Activated naive CD4-positive, alpha-beta T cell treated with anti-CD3 and anti-CD28 coated beads, Interleukin-2, amount 50 U/mL, for 72 hours (primary cell): ENCODE measurements at places on chromosomes 7 and 10. TPM values are rescaled to one million over a fixed set of nuclear protein-coding genes. Genes with fewer than 3 reads are reported as not detected.

DNA sequence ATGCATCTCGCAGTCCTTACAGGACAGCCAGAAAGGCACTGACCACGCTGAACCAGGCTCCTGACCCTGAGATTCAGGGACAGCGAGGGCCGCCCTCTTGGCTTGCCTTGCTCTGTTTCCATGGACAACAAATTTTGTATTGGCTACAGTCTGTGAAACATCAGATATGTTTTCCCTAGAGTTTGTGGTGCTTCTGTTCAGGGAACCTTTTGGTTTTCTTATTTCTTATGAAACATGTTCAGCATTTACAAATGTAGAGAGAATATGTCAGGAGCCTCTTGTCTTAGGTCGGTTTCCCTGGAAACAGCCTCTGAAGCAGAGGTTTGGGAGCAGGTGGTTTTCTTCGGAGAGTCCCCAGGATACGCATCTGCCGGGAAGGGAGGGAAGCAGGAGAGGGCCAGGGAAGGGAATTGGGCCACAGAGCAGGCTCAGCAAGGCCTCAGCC, 260.1 kb downstream of the CCDC3 start:
- DNase-seq: no peak

- DNase-seq: no peak
Observed at GRCh38 chr10:18400906-18401245, 250.5 kb downstream of the NSUN6 start.

HOXA1 gene
- total RNA-seq: not detected

DNA sequence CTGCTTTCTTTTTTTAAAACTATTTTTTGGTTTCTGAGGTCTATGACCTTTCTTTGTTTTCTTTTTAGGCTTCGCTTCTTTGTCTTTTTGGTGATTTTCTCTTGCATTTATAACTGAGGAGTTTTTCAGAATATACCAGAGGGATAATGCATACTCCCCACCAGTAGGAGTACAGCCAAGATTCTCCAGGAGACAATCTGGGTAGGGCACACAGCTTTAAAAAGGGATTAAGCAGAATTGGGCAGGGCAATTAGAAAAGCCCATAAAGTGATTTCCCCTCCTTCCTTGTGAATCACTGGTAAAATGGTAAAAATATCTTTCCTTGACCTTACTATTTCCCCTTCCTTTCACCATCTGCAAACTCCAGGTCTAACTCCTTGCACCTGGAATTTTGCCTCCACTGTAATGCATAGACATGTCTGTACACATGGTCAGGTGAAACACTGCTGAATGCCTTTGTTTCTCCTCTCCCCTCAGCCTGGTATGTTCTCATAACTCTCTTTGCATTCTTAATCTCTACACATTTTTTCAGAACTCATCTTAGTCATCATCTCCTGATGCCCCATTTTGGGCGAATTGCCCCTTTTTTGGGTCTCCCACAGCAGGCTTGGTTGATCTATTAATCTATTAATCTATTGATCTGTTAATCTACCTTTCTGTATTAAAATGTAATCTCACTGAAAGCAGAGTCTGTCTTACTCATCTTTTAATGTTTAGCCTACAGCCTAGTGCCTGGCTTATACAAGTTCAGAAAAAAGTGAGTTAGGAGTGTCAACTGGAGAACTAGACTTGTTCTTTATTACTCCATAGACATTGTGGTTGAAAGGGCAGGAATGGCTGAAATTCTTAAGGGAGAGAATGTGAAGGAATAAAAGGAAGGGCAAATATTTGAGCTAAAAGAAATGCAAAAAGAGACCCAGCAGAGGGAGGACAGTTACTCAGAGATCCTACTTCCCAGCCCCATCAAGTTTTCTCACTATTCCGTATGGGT, 64.6 kb downstream of the MDFIC start:
- no peak for DNase-seq

- no peak for DNase-seq
Observed at GRCh38 chr7:36029853-36030515, 123.1 kb upstream of the EEPD1 start.

HERC4 gene
- total RNA-seq: 55.8 TPM

- no peak for DNase-seq
Observed at GRCh38 chr7:107165341-107165740, 3.5 kb upstream of the HBP1 start.

DNA sequence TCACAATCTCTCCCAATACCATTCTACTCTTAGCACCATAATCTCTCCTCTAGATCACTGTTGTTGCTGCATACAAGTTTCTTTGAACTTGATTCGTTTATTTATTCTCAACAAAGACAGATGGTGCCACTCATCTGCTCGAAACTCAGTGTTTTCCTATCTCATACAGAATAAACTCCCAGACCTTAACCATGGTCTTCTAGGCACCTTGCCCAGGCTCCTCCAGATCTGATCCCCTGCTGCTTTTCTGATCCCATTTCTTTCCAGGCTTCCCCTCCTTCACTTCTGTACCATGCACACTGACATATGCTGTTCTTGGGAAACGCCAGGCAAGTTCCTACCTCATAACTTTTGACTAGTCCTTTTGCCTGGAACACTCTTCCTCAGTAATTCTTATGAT, 645.7 kb downstream of the DNAJB9 start:
- no peak for DNase-seq

FAM25A gene
- total RNA-seq: not detected

OPN1SW gene
- total RNA-seq: not detected

- DNase-seq: no peak
Observed at GRCh38 chr10:98967601-98968000, 268.1 kb downstream of the HPSE2 start.

DNA sequence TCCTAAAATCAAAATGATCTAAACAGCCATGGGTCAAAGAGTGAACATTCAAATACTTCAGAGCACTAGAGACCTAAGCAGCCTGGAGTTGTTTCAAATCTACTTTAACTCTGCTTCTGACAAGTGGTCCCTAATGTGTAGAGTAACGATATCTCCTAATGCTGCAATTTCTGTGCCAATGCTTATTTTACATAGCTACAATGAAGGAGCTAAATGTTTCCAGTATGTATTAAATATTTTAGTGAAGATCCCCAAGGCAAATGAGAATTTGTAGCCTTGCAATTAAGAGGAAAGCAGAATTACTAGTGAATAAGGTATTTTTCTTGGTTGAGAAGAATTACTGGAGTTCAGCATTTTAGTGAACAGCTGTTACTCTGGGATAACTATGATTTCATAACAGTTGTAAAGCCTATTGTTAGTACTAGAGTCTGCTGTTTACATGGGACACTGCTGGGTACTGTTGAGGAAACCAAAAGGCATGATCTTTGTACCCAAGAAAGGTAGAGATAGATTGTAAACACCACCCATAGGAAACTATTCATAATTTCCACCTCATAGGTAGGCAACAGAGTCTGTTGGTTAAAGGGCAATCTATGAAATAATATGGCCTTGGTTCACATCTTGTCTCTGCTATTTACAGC, 271.9 kb downstream of the PLXDC2 start:
- no peak for DNase-seq

GRCh38 chr7:71601851-71602250, 469.9 kb downstream of the GALNT17 start:
- DNase-seq: no peak

LRIT1 gene
- not detected for total RNA-seq

DNA sequence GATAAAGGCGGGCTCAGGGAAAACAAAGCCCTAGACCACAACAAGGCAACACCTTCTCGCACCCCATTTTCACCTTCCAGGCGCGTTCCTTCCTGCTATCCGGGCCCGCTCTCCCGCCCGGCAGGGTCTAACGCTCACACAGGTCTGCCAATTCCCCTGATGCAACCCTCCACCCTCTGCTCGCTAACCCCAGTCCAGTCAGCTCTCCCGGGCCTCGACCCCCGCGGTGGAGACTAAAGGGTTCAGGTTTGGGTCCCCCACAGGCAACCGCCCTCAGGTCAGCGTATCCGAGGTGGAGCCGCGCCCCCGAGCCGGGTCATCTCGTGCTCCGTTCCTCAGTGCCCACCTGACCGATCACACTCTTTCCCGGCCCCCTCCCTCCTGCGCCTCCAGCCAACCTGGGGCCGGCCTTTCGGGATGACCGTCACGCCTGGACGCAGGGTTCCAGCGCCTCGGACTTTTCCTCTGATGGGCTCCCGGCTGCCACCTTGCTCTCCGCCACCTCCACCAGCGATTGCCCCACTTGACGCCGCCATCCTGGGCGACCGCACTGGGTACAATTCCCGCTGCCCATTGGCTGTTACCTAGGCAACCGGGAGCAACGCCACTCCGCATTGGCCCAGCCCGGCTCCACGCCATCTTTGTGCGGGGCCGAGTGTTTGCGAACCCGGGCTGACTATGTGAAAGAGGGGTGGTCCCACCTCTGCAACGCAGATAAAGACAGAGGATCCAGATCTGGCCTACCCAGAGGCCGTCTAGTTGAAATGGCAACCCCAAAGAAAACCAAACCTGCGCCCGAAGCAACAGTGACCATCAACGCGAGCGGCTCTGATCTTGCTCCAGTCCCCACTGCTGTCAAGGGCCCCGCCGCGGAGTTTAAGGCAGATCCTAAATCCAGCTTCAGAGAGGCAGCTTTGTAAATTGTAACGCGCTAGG, at the start of gene MORN4:
Gene MORN4 (minus strand): TSS at position 552 of the 936 bp plus-strand sequence. CDS start 13,847 bp downstream, outside the sequence.
- peak; percentile 95 for DNase-seq

GRCh38 chr7:115910541-115911164, 119.9 kb downstream of the TFEC start:
- no peak for DNase-seq

GRCh38 chr7:28165961-28166955, 14.3 kb downstream of the JAZF1 start:
- DNase-seq: no peak

- DNase-seq: no peak
Observed at GRCh38 chr7:130277763-130278643, 11.3 kb downstream of the CPA2 start.

- no peak for DNase-seq
Observed at GRCh38 chr7:30281791-30282190, 2.6 kb upstream of the ZNRF2 start.

ANXA8L1 gene
- total RNA-seq: not detected

- DNase-seq: no peak
Observed at GRCh38 chr7:34036972-34037792, 131.8 kb downstream of the BMPER start.

DNA sequence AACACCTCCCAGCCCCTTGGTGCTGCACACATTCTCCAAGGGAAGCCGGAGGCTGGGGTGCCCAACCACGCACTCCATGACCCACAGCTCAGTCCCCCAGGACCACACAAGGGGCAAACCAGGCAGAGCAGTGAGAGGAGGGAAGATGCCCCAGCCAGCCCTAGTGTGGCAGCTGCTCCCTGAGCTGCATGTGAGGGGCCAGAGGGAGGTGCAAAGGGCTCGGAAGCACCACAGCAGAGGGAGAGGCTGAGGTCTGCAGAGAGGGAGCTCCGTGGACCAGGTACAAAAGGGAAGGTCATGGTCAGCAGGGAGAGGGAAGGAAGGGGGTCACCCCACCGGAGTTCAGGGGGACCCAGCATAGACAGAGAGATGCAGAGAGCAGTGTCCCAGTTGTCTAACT, 1.5 kb upstream of the CALML5 start:
- no peak for DNase-seq

SUN3 gene
- not detected for total RNA-seq

- DNase-seq: no peak
Observed at GRCh38 chr7:149036676-149037075, 8.4 kb upstream of the PDIA4 start.

- no peak for DNase-seq
Observed at GRCh38 chr7:101921061-101921460, 103.6 kb downstream of the CUX1 start.

PRPS1L1 gene
- not detected for total RNA-seq

GRCh38 chr10:6840766-6841165, 260.7 kb upstream of the PRKCQ start:
- DNase-seq: no peak

PLA2G12B gene
- not detected for total RNA-seq

DNA sequence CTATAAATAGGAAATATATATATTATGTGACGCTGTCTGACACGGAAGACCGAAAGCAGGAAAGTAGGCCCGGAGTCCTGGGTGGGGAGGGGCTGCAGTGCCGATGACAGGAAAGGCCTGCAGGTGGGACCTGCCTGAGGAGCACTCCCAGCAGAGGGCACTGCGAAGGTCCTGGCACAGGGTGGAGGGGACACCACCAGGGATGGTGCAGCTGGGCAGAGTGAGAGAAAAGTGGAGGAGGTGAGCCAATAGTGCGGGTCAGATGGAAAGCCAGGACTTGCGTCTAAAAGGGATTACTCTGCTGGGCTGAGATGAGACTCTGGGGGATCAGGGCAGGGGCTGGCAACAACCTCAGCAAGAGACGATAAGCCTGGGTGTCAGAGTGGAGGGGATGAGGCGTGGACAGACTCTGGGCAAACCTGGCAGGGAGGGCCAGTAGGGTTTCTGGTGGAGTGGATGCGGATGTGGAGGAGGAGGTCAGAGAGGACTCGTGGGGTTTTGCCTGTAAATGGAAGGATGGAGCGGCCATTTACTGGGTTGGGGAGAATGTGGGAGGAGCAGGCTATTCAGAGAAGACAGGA, 118.2 kb upstream of the ZNF746 start:
- no peak for DNase-seq

DNA sequence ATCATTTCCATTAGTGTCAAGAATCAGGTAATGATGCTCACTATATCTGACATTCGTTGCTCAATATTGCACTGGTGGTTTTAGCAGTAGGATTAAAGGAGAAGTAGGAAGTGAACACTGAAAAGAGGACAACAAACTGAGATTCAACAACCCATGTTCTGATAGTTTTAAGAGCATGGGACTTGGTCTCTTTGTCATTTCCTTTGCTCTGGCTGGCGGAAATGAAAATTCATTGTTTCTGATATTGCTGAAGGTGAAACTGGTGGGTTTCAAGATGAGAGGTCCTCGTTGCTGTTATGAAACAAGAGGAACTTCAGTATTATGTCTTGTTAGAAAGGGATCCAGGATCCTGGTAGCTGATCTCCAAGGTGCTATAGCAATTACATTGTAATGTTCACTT, 129.0 kb downstream of the DNAH11 start:
- peak; percentile 5 for DNase-seq

DNA sequence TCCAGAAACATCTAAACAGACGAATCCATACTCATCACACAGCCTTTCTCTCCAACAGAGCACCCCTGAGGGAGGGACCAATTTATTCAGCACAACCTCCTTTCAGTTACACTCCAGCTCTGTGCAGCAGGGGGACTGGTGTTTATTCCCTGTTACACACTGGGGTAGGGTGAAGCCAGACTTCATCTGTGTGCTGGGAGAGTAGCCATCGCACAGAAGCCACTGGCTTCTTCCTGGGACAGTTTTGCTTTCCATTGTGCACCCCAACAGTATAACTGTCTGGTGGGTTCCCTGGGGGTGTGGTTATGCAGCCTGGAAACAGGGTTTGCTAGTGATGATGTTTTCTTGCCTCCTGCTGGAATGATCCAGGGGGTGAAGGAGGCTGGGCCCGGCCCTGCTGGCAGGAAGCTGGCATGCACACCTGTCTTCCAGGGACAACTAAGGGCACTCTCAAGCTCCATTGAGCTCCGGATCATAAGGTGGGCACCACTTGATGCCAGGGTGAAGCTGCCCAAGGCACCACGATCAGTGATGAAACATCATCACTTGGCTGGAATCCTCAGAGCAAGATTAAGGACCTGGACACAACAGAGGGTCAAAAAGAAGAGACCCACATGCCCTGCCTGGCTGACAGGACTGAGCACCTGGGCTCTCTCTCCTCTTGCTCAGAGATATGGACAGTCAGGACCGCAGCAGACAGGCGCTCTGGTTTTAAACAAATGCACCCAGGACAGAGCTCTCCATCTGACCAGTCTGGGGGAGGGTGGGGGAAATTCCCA, 293.2 kb downstream of the GRID1 start:
- no peak for DNase-seq

GRCh38 chr10:23715363-23715762, 276.5 kb downstream of the OTUD1 start:
- DNase-seq: no peak

- DNase-seq: no peak
Observed at GRCh38 chr10:74814797-74815196, 11.6 kb upstream of the KAT6B start.
